BJ (cell line): ENCODE measurements at places on chromosomes 4 and X.

DNA sequence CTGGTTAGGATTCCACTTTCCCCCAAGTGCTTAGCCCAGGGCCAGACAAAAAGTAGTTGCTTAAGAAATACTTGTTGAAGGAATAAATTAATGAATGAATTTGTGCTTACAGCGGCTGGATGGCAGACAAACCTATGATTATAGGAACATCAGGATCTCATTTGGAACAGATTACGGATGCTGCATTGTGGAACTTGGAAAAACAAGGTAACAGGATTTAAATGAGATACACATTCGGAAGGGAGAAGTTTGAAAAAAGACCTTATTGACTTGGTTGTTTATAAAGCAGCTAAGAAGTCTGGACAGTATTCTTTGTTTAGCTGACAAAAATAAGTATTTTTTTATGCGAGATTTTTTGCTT lies 572 bp downstream of the EXOSC9 start:
- no peak for DNase-seq

DNA sequence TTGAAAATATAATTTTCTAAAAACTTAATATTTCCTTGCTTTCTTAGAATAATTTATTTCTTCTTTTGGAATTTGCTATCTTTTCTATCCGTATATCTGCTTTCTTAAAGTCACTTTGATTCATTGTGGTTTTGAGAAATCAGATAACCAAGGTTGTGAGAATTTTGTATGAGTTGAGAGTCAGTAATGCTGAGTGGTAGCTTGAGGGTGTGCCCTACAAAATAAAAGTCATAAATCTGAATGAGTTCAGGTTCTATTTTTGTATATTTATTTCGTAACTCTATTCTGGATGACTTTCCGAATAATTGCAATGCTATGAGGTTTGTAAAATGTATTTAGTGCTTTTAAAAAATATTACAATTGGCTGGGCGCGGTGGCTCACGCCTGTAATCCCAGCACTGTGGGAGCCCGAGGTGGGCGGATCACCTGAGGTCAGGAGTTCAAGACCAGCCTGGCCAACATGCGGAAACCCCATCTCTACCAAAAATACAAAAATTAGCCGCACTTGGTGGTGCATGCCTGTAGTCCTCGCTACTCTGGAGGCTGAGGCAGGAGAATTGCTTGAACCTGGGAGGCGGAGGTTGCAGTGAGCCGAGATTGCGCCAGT lies 8.9 kb downstream of the COPS4 start:
- DNase-seq: peak; percentile 80

DNA sequence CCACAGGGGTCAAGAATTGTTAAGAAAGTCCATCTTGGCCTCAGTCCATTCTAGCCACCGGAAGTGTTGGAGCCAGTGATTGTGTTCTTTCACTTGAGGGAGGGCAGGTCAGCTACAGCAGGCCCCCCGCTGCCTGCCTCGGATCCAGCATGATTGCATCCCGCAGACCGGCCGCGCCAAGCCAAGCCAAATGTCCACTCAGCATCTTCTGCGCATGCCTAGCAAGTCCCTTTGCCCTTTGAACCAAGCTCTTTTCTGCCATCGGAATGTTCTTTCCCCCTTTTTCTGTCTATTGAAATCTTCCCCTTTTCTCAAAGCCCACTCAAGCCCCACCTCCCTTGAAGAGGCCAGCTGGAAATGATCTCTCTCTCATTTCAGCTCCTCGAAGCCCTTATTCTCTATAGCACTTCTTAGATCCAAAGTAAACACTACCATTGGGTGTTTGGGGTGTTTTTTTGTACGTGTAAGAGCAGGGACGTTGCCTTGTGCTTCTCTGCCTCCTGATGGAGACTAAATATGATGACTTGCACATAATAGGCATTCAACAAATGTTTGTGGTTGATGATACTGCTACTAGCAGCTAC lies 147.8 kb upstream of the BCOR start:
- DNase-seq: no peak

DNA sequence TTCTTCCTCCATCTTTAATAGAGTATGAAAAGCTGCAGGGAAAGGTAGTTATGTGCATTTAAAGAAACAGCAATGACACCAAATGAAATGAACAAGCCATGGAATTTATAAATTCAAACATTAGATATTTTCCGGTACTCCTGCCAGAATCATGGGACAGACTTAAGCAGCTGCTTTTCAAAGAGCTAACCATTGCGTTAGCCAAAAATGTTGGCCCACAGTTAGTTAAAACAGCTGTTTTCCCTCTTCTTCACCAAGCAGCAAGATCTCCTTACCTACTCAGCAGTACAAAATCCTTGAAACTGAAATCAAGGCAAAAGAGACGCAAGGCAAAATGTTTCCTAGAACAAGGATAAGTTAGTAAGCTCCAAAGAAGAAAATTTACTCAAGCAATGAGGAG lies 64.0 kb downstream of the MANBA start:
- DNase-seq: no peak

GRCh38 chr4:7828793-7829301 lies 110.8 kb downstream of the AFAP1 start:
- no peak for DNase-seq

DNA sequence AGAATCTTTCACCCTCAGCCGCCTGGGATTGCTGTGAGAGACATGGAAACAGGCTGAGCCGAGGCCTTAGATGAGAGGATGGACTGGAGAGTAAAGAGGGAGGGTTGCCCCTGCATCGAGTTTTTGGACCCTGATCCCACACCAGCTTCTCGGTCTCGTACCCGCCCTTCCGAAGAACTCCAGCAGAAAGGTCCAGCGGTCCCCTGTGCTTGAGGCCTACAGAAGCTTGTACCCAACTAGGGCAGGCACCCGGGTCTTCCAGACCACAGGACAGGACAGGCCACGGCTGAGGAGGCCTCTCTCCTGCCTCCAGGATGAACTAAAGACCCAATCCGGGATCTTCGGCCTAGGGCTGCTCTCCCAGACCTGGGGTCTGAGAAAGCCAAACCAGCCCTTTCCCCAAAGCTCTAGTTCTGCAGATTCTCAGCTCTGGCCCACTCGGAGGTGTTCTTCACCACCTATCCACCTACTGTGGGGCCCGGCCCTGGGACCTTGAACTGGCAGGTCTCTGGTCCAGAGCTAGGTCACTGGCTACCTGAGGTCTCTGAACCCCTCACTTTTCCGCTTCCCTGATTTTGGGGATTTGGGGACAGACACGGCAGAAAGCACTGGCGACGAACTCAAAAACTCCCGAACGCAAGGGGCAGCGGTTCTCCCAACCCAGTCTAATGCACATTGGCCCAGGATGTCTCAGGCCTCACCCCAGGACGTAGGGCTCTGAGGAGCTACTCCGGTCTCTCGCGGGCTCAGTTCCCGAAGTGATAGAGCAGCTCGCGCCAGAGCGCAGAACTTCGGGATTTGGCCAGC lies 1.1 kb downstream of the NKX3-2 start:
- no peak for DNase-seq

- no peak for DNase-seq
These were observed 68.8 kb downstream of the HOPX start for GRCh38 chr4:56612282-56612681.

DNA sequence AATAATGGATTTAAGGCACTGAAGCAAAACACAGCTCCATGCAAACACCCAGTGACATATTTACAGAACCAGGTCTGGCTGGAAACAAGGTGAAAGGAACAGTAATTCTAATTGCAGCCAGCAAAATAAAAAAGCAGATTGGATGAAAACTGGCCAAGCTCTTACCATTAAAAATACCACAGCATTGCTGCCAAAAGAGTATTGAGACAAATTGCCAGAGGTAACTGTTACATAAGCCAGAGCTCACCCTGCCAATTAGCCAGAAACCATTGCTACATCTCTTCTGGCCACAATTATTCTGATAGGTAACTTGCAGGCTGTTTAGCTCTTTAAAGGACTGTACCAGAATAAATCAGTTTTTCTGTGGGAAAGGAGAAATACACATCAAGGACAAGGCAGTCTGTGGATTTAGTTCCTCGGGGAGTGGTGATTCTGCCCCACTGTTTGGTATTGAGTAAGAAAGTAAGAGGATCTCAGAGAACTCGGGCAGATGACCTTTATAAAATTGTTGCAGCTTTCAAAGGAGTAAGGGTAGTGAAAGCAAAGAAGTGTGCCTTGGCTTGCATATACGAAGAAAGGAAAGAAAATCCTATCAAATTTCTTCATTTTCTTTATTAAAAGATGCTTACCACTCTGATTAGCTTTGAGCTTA lies 369.5 kb downstream of the PPP3CA start:
- no peak for DNase-seq

DNA sequence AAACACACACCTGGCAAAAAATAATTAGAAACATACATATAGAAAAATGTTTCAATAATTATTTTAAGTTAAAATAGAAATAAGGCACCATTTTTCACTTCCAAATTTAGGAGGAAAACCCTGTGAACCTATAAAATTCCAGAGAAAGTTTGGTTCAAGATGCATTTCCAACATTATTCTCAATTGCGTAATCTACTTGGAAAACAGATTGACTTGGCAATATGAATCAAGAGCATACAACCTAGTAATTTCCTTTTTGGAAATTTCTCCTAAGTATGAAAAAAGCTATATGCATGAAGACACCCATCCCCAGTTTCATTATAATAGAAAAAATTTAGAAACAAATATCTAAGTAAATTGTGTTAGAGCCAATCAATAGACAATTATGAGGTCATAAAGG lies 242.9 kb downstream of the IQCM start:
- no peak for DNase-seq
